Cortex of kidney (tissue), 1 donor: ENCODE measurements at places on chromosomes 3 and 15.

DNA sequence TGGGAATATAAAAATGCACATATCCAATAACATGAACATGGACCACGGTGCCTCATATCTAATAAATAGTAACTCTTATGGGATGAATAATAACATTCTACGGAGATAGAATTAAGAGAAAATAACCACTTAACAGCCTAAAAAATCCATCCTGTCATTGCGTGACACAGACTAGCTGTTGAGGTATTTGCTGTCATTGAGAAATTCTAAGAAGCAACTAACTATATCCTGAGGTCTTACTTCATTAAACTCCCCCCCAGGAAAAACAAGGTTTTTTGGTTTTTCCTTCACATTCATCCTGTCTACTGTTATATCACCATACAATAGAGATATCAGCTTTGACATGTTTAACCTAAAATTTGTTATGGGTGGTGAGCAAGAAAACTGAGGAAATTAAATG is 14.3 kb downstream of the CEP152 start:
- no peak for DNase-seq

GRCh38 chr3:13662238-13662847 is 113.4 kb downstream of the FBLN2 start:
- no peak for DNase-seq

- DNase-seq = no peak
These were observed 841.4 kb downstream of the NSUN3 start for GRCh38 chr3:94904156-94904674.

- DNase-seq = no peak
These were observed 74.3 kb downstream of the TCF12 start for GRCh38 chr15:56992725-56993124.

- DNase-seq = no peak
These were observed 33.3 kb upstream of the ATG7 start for GRCh38 chr3:11238880-11239279.

- no peak for DNase-seq
These were observed 531 bp downstream of the LZTFL1 start for GRCh38 chr3:45841420-45841756.

- DNase-seq = no peak
These were observed 204.9 kb downstream of the TNIK start for GRCh38 chr3:171255236-171255806.

DNA sequence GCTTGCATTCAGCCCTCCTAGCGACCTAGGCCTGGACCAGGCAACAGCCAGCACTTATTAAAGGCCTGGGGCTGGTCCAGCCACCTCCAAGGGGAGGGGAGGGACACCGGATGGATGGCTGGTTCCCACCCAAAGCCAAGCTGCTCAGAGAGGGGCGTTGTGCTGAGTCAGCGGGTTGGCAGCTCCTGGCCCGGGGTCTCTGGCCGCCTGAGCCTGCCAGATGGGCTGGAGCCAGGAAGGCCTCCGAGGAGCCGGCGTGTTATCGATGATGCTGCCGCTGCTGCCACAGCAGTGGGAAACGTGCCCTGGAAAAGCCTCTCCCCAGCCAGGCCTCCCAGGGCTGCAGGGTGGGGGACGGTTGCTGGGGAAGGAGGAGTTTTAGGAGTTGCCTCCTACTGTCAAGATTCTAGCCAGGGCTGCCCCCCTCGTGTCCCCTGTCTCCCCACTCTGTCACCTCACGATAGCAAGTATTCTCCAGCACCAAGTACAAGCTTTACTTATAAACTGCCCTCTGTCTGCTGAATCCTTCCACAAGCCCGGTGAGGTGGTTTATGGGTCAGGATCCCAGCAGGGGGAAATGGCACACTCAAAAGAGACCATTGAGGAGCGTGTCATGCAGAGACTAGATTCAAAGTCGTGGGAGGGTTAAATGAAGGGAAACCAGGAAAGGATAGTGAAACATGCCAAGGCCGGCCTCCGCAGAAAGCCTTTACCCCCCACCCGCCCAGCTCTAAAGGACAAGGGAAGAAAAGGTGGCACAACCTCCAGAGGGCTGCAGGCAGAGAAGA is 43.2 kb upstream of the TSEN2 start:
- DNase-seq = no peak
